8988T (cell line): ENCODE measurements at places on chromosomes 7 and 10.

DNA sequence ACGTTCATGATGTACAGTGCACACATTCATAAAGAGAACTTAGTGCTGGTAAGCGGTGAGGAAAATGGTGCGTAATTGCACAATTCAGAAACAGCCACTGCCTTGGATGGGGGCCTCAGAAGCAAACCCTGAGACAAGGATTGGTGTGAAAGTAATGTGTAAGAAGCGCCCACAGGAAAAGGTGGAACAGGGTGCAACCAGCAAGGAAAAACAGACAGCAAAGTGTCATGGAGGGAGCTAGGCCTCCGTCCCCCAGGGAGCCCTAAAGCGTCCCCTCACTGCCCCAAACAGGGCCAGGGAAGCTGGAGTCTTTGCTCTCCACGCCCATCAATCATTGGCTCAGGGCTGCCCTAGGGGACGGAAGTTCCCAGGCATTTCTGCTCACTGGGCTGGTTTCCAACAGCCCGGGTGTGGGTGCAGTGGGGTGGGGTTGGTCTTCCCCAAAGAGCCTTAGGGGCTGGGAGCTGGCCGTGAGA, 9.6 kb upstream of the C10orf105 start:
- DNase-seq = no peak

GRCh38 chr7:111090846-111091245, at the start of gene LRRN3:
Gene LRRN3 (plus strand): TSS chr7:111091127. CDS start chr7:111122773, 31,646 bp downstream.
- no peak for DNase-seq

DNA sequence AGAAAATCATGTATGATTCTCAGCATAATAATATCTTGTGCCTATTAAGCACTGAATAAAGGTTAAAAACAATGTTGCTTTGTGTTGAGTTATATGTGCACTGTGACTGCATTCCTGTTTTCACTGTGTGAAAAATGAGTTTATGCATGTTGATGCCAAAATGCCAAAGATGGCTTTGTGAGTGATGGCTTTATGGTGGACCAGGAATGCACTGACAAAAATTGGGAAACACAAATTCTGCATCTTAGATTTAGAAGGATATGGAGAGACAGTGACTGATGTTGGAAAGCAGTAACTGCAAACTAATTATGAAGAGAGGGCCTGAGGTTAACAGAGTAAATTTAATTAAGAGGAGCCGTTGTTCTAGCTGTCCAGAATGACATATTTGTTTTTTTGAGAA, 440.4 kb downstream of the KIF20B start:
- DNase-seq = no peak

DNA sequence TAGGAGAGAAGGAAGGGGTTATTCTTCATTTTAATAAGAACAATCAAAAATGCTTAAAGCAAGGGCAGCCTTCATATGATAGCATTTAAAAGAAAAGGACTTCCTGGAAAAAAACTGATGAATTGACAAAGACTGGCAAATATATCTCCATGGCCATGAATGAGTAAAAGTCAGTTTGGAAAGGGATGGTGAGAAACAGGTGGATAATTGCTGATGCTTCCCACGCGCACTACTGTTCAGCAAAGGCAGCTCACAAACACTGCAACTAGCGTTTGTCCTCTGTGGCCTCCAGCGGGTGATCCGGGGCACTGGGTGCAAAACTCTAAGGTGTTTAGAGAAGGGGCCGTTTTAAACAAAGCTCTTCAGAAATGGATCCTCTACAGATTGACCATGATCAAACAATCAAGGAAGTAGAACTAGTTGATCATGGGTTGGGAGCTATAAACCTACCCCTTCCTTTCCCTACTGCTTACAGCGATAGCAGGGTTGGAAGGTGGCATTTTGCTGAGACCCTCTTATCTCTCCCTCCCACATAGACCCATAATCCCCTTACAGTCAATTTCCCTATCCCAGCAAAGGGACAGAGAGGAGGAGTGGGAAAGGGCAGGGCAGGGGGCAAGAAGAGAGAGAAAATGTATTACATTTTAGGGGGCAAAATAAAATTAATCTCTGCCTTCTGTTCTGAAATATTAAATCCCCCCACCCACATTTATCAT, 53.8 kb downstream of the SMURF1 start:
- no peak for DNase-seq

DNA sequence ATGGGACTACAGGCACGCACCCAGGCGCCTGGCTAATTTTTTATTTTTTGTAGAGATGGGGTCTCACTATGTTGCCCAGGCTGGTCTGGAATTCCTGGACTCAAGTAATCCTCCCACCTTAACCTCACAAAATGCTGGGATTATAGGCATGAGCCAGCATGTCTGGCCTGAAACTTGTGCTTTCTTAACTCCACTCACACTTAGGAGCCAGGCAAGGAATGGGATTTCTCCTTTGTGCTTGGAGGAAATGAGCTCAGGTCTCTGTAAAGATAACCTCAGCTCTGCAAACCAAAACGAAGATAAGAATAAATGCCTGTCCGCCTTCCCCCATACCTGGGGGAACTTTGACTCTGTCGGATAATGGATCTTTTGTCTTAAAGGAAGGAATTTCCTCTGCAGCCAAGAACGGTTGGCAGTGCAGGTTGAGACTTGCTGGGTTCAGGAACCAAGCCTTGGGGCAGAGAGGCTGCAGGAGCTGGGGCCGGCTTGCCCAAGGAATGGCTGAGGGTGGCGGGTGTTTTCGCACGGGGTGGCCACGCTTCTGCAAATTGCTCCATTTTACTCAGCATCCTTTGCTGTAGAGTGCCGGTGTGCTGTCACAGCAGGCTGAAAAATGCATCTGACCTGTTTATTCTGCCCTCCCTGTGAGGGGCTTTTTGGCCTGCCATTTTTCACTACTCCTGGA, 174.2 kb downstream of the KIAA1217 start:
- DNase-seq = no peak

- no peak for DNase-seq
Observed at GRCh38 chr10:112526139-112526538, 79.1 kb downstream of the VTI1A start.

GRCh38 chr7:128783143-128783861, 7.7 kb upstream of the OPN1SW start:
- DNase-seq = no peak

DNA sequence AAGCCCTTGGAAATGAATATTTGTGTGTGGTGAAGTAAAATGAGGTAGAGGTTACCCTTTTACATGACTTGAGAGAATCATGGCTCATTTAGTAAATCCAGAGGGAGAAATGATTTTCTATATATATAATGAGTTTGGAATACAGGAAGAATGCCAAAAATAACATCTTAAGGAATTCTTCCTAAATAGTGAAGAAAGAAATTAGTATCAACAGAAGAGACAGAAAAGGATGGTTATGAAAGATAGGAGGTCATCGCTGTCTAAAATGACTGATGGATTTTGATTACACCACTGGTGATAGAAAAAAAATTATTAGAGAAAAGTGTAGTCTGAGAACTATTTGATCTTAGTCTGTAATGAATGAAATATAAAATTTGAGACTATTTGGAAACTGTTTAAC, 283.0 kb downstream of the ADK start:
- DNase-seq = no peak

- no peak for DNase-seq
Observed at GRCh38 chr7:45435846-45436245, 138.3 kb upstream of the ADCY1 start.

DNA sequence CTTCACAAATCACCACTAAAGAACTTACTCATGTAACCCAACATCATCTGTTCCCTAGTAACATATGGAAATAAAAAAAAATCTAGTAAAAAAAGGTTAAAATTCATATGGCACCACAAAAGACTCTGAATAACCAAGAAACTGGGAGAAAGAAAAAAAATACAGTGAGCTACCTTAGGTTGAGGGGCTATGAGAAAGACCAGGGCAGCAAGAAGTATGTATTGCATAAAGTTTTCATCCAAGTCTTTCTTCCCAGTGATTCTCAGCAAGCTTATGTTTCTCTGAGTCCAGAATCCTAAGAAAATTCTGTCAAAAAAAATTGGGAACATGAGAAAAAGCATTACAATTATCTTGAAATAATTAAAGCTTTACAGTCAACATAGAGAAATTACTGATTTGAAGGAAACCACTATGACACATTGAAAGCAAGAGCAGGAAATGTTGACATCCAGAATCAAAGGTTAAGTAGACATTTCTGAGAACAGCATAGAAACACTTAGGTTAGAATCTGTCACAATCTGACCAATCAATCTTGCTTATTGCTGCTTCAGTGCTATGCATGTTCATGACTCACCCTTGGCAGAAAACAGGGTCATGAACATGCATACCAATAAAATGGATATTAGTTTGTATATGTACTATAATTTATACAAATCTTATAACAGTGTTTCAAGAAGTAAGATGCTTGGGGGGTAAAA, 494.0 kb upstream of the POT1 start:
- DNase-seq = no peak

DNA sequence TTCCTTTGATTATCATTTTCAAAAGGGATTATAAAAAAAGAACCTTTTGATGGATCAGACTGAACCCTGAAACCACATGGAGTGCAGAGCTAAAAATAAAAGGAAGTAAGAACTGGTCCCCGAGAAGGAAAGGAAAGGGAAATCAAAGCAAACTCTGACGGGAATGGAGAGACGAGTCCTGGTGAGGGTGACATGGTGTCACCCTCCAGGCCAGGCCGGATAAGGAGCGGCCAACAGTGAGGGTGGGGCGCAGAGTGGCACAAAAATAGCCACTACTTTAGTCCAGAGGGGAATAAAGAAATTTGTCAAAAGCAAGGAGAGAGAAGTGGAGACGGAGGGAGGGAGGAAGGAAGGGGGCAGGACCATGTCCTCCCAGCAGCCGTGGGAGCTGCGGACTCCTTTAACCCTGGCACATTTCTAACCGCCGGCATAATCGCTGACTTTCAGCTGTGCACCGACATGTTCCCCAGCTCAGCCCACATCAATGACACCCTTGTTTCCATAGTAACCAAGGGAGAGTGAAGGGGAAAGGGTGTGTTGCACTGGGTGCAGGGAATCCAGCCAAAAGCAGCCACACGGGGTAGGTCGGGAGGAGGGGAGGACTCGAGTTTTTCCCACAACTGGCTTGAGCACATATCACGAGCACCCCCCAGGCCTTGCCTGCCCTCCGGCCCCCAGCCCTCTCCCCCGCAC, 29.7 kb downstream of the TRIM8 start:
- DNase-seq = no peak

DNA sequence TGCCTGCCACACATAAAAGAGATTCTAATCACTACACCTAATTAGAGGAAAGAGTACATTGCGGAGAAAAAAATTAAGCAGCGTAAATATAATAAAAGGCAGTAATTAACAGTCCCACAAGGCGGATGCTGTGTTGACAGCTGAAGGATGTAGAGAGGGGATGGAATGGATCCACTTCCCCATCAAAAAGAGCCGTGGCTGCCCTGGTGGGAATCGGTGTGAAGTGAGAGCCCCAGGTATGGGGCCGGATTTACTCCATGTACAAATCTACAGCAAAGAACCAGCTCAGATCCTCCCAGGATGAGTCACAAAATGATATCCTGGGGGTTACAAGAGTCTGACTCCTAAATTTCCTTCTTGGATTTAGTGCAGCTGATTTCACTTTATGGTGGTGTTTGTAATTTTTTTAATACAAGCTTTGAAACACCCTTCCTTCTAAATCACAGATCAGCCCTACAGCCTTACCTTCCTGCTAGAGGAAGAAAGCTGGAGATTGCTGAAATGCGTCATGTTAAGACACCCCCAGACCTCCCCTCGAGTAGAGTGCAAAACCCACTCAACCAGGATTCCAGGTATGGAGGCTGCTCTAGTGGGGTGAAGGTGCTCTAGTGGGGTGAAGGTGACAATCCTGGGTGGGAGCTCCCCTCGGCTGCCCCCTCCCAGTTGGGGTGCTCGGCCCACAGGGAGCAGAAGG, 398.4 kb downstream of the PLXNA4 start:
- no peak for DNase-seq

GRCh38 chr7:25954395-25954794, 197.6 kb upstream of the NFE2L3 start:
- no peak for DNase-seq

DNA sequence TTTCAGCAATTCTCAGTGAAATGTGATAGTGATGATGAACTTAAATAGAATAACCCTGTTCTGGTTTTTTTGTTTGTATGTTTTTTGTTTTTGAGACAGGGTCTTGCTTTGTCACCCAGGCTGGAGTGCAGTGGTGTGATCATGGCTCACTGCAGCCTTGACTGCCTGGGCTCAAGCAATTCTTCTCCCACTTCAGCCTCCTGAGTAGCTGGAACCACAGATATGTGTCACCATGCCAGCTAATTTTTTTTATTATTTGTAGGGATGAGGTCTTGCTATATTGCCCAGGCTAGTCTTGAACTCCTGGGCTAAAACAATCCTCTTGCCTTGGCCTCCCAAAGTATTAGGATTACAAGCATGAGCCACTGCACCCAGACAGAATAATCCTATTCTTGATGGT, 14.3 kb upstream of the COL17A1 start:
- DNase-seq = no peak

- no peak for DNase-seq
Observed at GRCh38 chr10:2949948-2950354, 117.4 kb upstream of the PFKP start.

DNA sequence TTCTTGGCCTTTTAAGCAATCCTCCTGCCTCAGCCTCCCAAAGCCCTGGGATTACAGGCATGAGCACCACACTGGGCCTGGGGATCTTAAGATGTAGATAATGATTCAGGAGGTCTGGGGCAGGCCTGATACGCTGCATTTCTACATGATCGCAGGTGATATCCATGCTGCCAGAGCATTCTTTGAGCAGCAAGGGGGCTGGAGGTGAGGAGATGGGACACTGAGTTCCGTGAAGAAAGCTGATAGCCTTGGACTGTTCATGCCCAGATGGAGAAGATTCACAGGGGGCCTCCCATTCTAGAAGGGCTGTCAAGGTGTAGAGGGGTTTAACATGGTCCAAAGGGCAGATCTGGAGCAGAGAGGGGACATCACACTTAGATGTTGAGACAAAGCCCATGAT, 480.3 kb downstream of the RPS24 start:
- DNase-seq = no peak

DNA sequence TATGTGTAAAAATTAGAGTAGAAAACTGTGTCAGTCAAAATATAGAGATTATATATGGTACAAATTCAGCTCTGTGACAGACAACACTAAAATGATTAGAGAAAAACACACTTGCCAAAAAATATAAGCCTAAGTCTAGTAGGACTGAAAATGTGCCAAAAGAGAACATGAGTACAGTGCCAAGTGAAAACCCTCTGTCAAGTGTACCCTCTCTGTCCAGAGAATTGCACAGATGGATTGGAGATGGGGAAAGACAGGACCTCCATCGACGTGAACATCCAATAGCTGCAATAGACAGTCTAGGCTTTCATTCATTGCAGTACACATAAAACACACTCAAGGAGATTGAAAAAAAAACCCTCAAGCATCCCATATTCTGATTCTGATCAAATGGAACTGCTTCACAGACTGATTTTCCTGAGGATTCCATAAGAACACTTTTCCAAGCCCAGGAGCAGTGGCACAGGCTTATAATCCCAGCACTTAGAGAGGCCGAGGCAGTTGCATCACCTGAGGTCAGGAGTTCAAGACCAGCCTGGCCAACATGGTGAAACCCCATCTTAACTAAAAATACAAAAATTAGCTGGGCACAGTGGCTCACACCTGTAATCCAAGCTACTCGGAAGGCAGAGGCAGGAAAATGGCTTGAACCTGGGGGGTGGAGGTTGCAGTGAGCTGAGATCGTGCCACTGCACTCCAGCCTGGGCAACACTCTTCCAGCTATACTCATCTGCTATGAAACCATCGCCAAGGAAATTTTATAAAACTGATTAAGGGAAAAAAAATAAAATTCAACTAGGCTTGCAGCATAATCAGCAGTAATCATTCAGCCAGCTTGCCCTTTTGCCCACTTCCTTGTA, 110.0 kb upstream of the TRIM24 start:
- DNase-seq = no peak

- no peak for DNase-seq
Observed at GRCh38 chr7:90957883-90958282, 306.4 kb upstream of the FZD1 start.

GRCh38 chr7:47414342-47415317, 167.3 kb downstream of the TNS3 start:
- no peak for DNase-seq
